ENCODE measurements at places on chromosomes 13 and 19.

GRCh38 chr13:66353664-66354063 lies 876.5 kb downstream of the PCDH9 start:
- no peak for DNase-seq

- no peak for DNase-seq
Observed at GRCh38 chr19:1070576-1070930, 3.6 kb downstream of the ARHGAP45 start.

DNA sequence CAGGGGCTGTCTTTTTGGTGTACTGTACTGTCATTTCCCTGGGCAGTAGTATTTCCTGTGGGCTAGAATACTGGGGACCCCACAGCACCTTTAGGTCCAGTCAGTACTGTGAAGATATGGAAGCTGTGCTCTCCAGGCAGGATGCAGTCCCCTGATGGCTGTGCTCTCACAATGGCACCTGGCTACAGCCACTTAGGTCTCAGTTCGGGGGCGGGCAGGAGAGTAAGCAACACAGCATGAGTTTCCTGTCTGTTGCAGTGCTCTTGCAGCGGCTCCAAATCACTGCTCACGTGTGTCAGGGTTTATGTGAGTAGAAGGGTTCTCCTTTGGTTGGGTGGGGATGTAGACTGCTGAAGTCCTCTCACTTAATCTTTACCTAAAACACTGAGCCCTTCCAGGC lies 810.4 kb downstream of the DACH1 start:
- no peak for DNase-seq

DNA sequence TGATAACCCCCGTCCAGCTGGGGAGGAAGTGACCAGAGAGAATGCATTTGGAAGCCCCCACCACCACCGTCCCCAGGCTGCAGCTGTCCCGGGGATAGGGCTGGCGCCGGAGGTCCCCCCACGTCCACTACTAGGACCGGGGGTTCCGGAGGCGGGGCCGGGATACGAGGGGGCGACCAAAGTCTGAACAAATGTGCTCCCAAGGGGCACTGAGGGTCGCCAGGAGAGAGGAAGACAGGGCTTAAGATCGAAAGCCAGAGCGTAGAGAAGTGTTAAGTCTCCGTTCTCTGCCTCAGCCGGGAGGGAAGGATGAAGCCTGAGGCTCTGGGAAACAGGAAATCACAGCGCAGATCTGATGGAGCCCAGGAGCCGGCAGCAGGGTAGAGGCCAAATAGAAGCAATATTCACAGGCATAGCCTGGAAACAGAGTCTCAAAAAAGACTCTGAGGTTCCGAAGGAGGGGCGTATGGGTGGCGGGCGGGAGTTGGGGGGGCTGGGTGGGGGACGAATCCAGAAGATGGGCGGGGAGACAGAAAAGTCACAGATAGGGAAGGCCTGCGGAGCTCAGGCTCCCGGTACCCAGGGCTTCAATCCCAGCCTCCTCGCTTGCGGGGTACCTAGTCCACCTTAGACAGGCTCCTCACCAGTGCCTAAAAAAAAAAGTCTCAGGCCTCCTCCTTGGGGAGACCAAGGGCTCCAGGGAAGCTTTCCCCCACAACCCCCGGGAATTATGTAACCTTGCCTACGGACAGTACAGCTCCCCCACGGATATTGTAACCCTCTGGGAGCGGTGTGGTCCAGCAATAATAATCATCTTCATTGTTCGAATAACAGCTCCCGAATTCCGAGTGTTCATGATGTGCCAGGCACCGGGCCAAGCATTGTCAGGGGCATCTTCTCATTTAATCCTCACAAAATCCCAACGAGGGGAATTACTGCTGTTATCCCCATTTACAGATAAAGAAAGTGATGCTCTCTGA lies 1.1 kb upstream of the ERF start:
- DNase-seq = no peak

- DNase-seq = no peak
Observed at GRCh38 chr13:109427148-109427547, 359.2 kb downstream of the IRS2 start.

- DNase-seq = no peak
Observed at GRCh38 chr13:45063261-45063860, 56.9 kb upstream of the GTF2F2 start.

DNA sequence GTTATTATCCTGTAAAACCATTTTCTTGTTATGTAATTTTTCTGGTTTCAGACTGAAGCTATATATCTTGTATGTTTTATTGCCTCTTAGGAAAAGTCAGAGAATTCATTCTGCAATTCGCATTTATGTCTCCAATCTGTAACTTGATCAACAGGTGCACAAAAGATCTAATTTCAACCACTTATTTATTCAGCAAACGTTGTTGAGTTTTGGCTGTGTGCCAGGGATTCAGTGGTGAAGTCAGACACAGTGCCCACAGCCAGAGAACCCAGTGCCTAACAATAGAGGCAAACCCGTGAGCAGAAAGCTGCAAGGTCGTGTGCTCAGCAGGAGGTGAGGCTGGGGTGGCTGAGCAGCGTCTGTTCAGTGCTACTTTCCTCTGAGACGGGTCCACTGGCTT lies 119.5 kb upstream of the MCF2L start:
- no peak for DNase-seq

GRCh38 chr13:107733276-107733675 lies 482.1 kb downstream of the LIG4 start:
- DNase-seq = no peak

GRCh38 chr19:37928527-37929286 lies 21.7 kb downstream of the SIPA1L3 start:
- DNase-seq = no peak

DNA sequence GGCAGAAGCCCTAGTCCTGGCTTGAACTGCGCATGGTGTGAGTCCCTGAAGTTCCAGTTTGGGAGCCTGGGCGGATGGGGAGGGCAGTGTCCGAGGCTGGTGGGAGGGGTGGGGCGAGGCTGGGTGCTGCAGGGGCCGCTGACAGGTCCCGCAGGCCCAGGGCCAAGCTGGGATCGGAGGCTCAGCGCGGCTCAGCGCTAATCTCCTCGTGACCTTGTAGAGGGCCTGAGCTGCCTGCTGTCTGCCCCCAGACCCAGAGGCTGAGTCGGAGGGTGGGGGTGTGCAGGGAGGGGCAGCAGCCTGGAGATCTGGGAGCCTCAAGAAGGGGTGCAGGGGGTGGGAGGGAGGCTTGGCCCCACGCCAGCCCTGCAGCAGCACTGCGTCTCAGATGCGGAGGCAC lies 3.0 kb downstream of the ATP1A3 start:
- DNase-seq = no peak

- DNase-seq = peak; percentile 27
Observed at GRCh38 chr19:45641274-45642105, 2.3 kb upstream of the EML2 start.

- no peak for DNase-seq
Observed at GRCh38 chr13:41013835-41014234, 5.3 kb downstream of the ELF1 start.

DNA sequence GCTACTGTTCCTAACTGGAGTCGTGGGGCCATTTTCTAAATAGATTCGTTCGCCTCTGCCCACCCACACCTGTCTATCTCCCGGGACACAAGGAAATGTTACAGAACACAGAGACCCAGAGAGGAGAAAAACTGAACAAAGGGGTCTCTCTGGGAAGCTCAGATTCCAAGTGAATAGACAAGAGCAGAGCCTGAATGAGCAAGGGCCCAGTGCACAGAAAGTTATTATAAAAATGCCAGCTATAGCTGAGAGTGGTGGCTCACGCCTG lies 27.2 kb upstream of the FEM1A start:
- DNase-seq = no peak

DNA sequence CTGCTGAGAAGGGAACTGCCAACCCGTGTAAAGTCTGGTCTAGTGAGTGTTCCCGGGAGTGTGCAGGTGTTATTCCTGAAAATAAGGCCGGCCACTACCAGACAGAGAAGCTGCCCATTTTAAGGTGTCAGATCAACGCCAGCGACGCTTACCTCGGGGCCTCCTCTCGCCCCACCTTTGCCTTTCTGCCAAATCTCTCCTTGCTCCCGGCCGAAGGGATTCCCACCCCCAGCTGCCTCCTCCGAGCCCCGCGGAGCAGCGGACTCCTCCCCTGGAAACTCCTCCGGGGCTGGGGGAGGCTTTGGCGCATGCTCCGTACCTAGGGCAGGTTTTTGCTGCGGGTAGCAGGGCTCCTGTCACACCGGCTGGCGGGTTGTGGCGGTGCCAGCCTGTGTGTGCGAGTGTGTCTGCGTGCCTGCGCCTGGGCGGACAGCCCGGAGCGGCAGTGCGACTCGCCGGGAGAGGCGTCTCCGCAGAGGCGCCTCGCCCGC lies at the start of gene HS6ST3:
Gene HS6ST3 (plus strand): TSS at position 359 of the 491 bp plus-strand sequence.
- no peak for DNase-seq

GRCh38 chr19:53883231-53883661 lies 1.2 kb downstream of the PRKCG start:
- no peak for DNase-seq

DNA sequence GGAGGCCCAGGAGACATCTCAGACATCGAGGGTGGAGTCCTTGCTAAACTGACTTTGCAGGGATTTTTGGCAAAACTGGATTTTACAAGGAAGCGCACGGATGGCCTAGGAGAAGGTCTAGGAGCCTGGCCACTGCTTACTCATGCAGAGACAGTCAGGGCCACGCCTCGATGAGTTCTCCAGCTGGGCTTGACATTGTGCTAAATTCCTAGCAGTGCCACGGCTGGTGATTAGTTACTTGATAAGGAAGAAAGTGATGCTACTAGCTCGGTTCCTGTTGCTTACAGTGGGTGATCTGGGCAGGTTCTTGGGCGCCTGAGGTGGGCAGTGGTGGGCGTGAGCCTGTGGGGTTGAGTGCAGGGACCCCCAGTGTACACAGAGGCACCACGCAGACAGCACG lies 143.4 kb downstream of the SOX1 start:
- no peak for DNase-seq

DNA sequence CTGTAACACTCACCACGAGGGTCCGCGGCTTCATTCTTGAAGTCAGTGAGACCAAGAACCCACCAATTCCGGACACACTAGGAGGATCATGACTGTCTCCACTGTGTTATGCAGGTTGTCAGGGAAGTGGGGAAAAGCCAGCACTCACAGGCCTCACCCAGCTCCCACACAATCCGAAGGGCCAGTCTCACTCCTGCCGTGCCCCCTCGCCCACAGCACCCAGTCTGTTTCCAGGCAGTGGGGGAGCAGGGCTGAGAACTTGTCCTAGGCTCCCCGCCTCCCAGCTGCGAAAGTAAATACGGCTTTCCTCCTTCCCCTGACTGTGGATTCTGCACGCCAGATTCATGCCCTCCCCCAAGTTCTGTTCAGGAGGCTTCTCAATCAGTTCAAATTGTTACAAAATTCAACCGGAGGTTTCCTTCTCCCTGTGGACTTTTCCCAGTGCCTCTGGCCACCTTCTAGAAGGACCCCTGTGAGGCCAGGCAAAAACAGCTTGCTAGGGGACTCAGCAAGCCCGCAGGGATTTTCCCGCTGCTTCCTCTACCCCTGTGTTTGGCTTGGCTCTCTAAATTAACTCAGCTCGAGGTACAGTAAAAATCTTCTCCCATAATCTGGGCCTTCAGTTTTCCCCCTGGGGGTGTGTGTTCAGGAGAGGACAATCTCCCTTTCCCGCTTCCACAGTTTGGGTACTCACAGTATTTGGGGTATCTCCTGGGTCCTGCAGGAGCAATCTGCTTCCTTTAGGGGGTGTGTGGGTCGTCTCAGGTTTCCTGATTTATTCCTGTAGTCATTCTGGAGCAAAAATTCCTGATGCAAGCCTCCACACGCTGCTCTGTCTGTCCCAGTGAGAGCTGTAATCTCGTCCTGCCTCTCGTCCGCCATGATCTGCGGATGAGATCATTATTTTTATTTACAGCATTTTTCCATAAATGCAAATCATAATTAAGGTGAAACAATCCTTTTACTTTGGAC lies 899.8 kb downstream of the GPC5 start:
- no peak for DNase-seq

- DNase-seq = no peak
Observed at GRCh38 chr19:41695745-41696144, 7.7 kb upstream of the CEACAM7 start.

DNA sequence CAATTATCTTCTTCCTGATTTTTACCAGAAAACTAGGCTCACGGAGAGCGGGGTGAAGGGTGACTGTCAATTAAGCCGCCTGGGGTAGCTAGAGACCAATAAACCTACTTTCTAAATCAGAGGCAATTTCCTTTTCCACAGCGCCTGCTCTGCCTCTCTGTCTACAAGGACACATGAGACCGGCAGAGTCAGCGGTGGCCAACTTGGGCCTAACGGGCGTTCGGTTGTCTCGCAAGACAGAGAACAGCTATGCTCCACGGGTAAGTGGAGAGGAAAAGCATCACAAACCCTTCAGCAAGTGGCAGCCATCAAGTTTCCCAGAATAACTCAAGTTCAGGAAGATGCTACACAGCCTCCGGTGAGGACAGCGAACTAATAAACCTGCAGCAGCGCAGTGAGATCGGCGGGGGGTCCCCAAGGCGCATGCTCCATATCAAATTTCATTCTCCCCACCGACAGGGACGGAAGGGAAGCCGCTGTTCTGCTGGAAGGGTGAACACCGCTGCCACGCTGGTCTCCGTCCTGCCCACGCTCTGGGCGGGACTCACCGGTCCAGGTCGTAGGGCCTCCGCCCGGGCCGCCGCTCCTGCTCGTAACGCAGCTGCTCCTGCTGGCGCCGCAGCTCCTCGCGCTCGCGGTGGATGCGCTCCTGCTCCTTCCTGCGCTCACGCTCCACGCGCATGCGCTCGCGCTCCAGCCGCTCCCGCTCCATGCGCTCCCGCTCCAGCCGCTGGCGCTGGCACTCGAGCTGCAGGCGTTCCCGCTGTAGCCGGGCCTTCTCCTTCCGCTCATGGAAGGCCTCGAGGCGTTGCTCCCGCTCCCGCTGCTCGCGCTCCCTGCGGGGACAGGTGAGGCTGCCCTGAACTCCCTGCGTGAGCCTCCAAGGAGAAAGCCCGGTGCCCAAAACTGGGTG lies 25.8 kb upstream of the TINCR start:
- no peak for DNase-seq

All from effector memory CD4-positive, alpha-beta T cell (primary cell).